Activated T-cell treated with anti-CD3 and anti-CD28 coated beads, Interleukin-2, amount 50 U/mL, for 1 hour (primary cell): ENCODE measurements at places on chromosomes 6 and 20.

DNA sequence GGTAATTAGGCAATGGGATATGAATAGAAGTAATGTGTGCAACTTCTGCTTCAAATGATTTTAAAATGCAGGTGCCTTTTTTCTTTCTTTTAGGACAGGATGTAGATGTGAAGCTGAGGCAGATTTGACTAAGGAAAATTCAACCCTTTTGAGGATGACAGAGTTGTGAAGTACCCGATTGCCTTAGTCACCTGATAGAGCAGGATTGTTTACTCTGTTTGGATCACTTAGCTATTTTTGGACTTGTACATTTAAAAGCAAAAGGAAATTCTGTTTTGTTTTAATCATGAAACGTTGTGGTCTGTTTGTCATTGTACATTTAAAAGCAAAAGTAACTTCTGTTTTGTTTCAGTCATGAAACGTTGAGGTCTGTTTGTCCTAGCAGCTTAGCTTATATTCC lies 143.4 kb downstream of the FAM83B start:
- no peak for DNase-seq

DNA sequence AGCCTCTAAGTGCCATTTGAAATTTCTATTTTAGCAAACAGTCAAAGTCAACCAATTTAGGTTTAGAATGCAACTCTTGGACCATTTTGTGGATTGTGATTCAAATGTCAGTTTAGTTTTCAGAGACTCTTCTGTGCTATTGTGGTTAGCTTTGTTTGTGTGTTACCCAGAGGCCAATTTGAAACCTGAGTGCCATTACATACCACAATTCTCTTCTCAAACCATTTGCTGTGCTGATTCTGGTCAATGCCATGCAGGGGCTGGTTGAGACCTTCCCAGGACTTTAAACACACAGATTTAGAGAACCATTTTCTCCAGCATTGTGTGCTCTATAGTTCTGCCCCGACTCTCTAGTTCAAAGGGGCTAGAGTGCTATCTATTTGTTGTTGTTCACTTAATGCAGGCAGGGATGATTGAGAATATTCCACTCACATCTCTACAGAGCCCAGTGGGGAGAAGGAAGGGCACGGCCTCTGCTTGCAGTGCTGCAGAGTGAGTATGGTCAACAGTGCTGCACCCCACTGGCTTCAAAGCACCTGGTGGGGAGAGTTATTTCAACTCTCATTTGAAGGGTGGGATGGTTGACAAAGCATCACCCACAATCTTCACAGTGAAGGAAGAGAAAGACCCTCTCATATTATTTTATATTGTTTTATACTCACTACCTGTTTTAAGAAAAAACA lies 738.2 kb downstream of the COL12A1 start:
- DNase-seq = no peak

GRCh38 chr20:47609001-47609400 lies 107.3 kb downstream of the NCOA3 start:
- DNase-seq = no peak

DNA sequence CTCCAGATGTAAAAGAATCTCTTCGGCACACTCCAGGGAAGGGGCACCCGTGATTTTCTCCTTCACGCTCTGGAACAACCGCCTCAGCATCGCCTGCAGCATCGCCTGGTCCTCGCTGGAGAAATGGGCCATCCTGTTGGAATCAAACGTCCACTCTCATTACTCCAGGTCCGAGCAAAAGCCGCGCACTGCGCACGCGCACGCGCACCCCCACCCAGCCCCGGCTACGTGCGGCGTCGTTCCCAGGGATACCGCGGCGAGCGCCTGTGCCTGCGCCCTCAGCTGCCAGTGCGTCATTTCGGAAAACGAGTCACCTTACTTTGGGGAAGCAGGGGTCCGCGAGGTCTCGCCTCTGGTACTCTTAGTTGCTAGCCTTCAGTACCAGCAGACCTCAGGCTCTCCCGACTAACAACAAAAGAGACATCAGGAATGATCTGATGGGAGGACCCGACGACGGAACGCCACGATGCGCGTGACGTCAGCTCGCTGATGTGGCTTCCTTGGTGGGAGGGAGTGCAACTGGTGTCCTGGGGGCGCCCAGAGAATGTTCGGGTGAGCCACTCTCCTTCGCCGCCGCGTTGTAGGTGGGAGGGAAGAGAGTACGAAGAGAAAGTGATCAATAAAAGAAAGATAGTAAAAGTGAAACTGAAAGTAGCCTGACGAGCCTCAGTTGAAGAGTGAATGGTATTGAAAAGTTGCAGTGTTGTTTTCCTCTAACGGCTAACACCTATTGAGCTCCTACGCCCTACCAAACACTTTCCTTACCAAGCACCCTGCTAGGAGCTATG lies at the start of gene TBC1D32:
TSS of gene TBC1D32 (minus strand) at position 182 of the 788 bp plus-strand sequence. CDS start at position 132, 50 bp downstream.
- peak; percentile 87 for DNase-seq

- DNase-seq = no peak
Observed at GRCh38 chr6:75791881-75792280, 42.8 kb downstream of the MYO6 start.

GRCh38 chr6:28347119-28347518 lies 2.6 kb upstream of the ZKSCAN3 start:
- no peak for DNase-seq

GRCh38 chr6:129124347-129124746 lies 241.4 kb downstream of the LAMA2 start:
- DNase-seq = no peak

- DNase-seq = no peak
Observed at GRCh38 chr6:143839196-143839595, 3.9 kb upstream of the LTV1 start.

DNA sequence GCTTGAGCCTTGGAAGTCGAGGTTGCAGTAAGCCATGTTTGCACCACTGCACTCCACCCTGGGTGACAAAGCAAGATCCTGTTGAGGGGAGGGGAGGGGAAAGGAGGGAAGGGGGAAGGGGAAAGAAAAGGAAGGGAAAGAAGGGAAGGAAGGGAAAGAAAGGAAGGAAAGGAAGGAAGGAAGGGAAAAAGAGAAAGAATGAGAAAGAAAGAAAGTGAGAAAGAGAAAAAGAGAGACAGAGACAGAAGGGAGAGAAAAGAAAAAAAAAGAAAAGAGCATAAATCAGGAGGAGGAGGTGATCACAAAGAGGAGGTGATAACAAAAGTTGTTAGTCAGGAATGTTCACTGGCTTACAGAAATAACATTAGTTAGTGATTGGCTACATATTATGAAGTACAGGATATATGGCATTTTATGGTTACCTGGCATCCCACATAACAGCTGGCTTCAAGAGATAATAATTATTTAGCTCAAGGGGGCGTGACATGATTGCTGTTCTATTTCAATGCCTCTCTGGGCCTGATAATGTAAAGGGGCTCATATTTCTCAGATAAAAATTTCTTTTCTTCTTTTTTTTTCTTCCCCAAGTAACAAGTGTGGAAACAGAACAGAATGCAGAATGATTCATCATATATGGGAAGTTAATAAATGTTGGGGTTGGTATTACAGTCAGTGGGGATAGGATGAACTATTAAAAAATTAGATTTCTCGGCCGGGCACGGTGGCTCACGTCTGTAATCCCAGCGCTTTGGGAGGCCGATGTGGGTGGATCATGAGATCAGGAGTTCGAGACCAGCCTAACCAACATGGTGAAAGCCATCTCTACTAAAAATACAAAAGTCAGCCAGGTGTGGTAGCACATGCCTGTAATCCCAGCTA lies 27.1 kb downstream of the SAMHD1 start:
- no peak for DNase-seq

- DNase-seq = no peak
Observed at GRCh38 chr6:44451803-44452695, 64.5 kb downstream of the CDC5L start.

GRCh38 chr6:27100921-27101320 lies 146.6 kb upstream of the PRSS16 start:
- no peak for DNase-seq

DNA sequence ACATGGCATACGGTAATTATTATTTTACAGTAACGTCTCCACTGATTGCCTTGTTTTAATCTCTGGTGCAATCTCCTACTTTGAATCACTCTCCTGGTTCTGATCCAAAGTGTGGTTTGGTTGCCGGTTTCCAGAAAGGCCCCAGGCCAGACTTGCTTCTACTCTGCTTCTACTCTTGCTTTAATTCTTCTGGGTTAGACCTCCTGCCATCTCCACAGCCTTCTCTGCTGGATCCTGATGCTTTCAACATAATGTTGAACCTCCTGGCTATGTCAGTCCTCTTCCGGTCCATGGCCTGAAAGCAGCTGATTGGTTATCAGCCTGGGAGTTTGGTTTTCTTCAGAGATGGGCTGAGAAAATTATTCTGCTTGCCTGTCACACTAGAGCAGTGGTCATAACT lies 266.5 kb upstream of the RIMS1 start:
- DNase-seq = no peak

GRCh38 chr20:8215361-8215781 lies 83.3 kb downstream of the PLCB1 start:
- no peak for DNase-seq

GRCh38 chr6:119326291-119327005 lies 23.1 kb downstream of the MAN1A1 start:
- DNase-seq = no peak

GRCh38 chr6:5337573-5337972 lies 76.3 kb downstream of the FARS2 start:
- no peak for DNase-seq

DNA sequence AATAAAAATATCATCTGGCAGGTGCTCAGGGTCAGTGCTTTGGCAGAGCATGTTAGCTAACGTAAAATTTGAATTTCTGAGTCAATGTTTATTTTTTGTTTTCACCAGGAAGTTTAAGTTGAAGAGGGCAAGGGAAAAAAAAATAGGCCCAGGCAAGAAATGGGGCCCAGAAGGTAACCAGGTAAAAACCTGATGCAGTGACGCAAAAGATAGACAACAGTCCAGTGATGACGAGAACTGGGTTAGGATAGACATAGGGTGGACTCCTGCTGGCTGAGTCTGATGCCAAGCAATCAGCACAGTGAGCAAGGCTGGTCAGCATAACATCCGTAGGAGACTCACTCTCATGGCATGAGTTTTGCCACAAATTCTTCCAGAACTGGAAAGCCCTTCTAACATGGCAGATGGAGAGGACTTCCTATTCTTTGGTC lies 42.2 kb downstream of the ZHX3 start:
- no peak for DNase-seq

DNA sequence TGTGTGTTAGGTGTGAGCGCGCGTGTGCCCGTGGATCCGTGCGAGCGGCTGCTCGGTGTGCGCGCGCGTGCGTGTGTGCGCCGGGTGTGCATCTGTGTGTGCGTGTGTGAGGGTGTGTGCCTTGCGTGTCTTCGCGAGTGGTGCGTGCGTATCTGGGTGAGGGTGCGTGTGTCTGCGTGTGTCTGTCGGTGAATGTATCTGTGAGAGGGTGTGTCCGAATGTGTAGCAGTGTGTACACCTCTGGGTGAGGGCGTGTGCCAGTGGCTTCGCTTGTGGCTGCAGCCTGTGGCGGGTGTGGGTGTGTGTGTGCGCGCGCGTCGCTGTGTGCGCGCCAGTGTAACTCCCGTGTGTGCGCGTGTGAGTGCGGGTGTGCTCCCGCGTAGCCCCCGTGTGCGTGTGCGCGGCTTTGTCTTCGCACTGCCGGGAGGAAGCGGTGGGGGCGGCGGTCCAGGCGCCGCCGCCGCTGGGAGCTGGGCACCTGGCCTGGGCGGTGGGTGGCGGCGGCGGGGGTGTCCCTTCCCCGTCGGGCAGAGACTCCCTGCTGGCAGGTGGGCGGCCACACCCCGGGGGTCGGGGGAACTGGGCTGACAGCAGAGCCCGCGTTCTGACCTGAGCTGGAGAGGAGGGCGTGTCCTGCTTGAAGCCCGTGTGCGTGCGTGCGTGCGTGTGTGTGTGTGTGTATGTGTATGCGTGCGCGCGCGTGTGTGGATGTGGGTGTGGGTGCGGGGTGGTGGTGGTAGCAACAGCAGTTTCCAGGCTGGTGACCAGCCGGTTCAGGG lies 61.3 kb upstream of the EPB41L1 start:
- DNase-seq = peak; percentile 37

- no peak for DNase-seq
Observed at GRCh38 chr6:35173044-35173426, 31.9 kb upstream of the TCP11 start.

DNA sequence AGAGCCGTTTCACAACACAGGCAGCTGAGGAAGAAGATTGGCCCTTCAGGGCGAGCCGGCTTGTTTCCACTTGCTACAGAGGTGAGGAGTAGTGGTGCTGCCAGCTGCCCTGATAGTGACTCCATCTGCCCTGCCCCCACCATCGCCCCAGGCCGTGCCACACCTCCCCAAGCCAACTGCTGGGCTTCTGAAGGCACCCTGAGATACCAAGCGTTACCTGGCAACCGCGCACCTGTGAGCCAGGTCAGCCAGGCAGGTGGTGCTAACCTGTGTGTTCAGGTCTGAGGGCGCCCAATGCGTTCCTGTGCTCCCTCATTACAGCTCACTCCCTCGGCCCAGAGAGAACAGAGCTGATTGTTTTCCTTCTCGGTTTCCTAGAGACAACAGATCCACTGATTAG lies 299.1 kb upstream of the ID4 start:
- DNase-seq = no peak

DNA sequence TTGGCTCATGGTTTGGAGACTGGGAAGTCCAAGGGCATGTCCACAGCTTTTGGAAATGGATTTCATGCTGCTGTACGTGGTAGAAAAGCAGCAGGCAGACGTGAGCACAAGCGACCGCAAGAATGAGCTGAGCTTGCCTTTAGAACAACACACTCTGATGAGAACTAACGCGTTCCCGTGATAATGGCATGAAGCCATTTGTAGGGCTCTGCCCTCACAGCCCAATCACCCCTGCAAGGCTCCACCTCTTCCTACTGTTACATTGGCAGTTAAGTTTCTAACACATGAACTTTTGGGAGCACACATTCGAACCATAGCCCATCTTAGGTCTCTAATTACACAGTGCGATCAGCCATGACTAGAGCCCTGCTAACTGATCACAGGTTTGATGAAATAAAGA lies 107.5 kb upstream of the TMEM170B start:
- DNase-seq = no peak

GRCh38 chr6:112149719-112150263 lies 62.4 kb downstream of the FAM229B start:
- DNase-seq = no peak

DNA sequence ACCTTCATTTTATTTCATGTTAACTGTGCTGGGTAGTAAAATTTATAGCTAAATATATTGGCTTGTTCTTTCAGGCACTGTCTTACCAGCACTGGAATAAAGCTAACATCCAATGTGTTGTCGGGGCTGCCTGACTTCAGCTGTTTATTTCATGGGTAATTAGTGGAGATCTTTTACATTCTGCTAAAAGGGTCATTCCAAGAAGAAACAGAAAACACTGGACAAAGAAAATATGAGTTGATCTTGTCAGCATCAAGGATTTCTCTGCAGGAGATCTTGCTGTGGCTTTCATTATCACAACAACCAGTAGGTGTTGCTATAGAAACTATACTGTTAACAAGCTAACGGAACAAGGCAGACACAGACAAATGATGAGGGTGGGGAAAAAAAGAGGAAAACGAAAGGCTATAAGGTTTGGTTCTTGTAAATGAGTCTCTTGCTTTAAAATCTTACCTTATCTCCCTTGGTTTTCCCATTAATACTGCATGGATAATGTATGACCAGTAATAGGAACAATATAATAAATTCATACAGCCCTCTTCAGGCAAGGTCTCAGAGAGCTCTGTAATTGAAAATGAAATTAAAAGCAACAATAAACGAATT lies 206.8 kb downstream of the SIM1 start:
- no peak for DNase-seq
